Dermis microvascular lymphatic vessel endothelial cell (primary cell): ENCODE measurements at places on chromosomes 13 and 19. TPM values are rescaled to one million over a fixed set of nuclear protein-coding genes. Genes with fewer than 3 reads are reported as not detected.
A peak's percentile ranks its signal among the peaks of the same experiment; 100 is the strongest.

Gene MED4
- 30.3 and 33.8 TPM in 2 replicates for total RNA-seq

Gene IGFL1
- not detected in 2 replicates for total RNA-seq

Gene SPRY2
- total RNA-seq = 8.9 and 17.6 TPM in 2 replicates

Gene NKPD1
- 0.13 TPM in 2 replicates for total RNA-seq

Gene FPR1
- total RNA-seq = not detected in 2 replicates

Gene MKNK2
- 105 and 109 TPM in 2 replicates for total RNA-seq

Gene CCDC70
- total RNA-seq = not detected in 2 replicates

Gene EPSTI1
- 2.3 and 3.4 TPM in 2 replicates for total RNA-seq

Gene SH2D3A
- total RNA-seq = 3.2 and 3.8 TPM in 2 replicates

DNA sequence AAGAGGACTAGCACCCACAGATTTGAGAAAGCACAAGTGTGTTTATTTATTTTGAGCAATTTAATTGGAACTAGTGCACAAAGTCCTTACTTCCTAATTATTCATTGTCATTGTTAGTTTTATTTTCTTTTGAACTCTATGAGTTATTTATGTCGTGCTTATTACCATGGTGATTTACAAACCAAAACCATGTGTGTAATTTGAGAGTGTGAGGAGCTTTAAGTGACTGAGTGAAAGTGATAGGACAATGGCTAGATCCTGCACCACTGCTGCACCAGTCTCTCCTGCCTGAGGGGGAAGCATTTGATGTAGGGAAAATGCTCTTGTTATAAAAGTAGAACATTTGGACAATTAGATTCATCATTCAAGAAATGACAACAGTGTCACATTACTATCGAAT lies 172.3 kb upstream of the KLF12 start:
- no peak for DNase-seq

GRCh38 chr19:15324791-15325519 lies 7.4 kb downstream of the BRD4 start:
- DNase-seq = no peak

DNA sequence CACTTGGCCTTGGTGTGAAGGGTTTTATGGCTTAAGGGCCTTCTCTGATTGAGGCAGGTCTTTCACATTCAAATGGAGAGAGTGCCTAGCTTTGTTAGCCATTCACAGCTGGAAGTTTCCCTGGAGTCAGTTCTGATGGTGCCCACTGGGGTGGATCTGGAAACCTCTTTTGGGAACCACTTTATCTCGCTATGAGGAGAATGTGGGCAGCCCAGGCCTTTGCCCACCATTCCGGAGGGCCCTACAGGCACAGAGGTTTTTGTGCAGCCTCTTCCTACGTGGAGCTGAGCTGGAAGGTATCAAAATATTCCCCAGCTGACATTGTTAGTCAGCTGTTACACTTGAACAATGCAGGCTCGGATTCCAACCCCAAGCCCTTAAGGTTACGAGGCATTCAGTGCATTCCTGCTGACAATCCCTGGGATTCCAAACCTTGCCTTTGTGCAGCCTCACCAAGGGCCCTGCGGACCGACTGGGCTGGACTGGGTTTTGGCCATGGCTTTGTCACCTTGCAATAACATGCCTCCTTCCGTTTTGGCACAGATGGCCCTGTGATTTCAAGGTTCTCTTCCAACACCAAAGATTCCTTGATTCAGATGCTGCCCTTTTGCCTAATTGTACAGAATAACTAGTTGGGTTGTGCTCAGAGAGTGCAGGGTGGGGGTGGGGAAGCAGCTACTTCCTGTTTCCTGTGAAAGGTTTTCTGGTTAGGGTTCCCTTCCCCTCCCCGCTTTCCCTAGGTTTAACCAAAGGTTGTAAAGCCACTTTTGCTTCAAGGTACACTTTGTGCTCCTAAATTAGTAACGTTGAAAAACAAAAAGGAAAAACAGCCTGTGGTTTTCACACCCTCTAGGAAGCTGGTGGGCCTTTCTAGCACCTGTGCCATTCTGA lies 27.0 kb downstream of the SAE1 start:
- peak; percentile 94 for DNase-seq

- DNase-seq = no peak
Measured at GRCh38 chr13:89205856-89206520, 1534.8 kb downstream of the SLITRK5 start.

GRCh38 chr19:46014941-46015686 lies 7.7 kb downstream of the PGLYRP1 start:
- DNase-seq = peak; percentile 62

- DNase-seq = peak; percentile 75
Measured at GRCh38 chr19:19361075-19361594, 40.5 kb downstream of the MAU2 start.

- DNase-seq = no peak
Measured at GRCh38 chr13:44833139-44833538, 156.1 kb downstream of the NUFIP1 start.

- DNase-seq = no peak
Measured at GRCh38 chr13:42745655-42746054, 35.7 kb upstream of the FAM216B start.

DNA sequence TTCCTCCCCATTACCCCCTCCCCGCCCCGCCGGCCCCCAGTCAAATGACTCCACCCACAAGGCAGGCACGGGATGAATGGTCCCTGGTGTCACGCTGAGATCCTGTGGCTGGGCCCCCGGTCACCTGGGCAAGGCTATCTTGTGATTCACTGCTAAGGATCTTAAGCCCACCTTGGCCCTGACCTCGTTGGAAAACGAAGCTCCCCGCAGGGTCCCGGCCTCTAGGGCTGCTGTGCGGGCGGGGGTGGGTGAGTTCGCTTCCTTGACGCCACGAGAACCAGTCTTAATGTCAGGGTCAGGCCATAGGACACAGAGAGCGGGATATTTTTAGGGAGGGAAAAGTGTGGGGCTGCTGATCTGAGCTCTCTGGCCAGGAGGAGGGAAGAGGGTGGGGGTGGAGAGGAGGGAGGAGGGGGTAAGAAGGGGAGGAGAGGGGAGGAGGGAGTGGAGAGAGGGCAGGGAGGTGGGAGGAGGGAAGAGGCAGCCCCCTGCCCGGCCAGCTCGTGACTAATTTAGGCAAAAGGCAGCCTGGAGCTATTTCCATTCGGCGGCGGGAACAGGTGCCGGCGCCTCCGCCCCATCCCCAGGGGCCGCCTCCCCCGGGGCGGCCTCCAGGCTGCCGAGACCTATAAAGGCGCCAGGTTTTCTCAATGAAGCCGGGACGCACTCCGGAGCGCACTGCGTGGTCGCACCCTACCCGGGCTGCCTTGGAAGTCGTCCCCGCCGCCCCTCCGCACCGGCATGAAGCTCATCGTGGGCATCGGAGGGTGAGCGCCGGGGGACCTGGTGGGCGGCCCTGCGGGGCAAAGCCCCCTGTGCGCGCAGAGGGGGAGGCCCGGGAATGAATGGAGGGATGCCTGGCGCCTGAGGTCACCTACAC lies at the start of gene NMRK2:
NMRK2 (plus strand) TSS at position 139 of the 880 bp plus-strand sequence; CDS start at position 742, 603 bp downstream.
- no peak for DNase-seq

GRCh38 chr19:28541602-28542393 lies 671.2 kb downstream of the UQCRFS1 start:
- no peak for DNase-seq

- DNase-seq = no peak
Measured at GRCh38 chr13:27427641-27428040, 3.2 kb downstream of the GTF3A start.

DNA sequence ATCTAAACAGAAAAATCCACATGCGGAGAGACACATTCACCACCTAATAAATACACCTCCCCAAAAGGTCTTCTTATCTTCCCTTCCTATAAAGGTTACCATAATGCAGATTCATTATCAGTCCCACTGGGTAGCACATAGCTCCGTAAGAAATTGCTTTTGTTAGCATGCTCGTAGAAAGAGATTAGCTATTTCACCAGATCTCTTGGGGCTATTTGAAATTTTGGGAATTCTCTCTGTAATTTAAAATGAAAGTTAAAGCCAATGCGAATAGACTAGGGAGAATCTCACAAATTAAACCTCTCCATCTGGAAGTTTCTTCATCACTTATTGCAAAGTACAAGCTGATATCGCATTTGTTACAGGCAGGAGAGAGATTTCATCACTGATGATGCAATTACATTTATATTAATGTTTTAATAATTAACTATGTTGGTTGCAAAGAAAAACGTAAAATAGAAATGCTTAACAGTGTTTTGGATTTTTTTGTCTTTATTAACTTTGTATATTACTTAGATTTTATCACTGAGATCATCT lies 12.9 kb upstream of the DACH1 start:
- DNase-seq = no peak

- no peak for DNase-seq
Measured at GRCh38 chr13:20258963-20259288, 26.8 kb upstream of the GJB6 start.

DNA sequence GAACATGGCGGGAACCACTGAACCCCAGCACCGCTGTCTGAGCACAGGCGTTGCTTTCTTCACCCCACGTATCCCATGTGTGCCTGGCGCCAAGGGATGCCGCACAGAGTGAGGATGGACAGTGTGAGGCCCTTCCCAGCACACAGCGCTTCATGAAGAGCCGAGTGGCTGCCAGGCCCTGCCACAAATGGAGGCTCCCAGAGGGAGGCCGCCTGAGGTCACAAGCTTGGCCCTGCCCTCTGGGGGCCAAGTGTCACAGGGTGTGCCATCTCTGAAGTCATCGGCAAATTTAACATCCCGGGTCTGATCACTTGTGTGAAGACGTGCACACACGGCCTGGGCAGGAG lies 24.4 kb downstream of the MPND start:
- no peak for DNase-seq

DNA sequence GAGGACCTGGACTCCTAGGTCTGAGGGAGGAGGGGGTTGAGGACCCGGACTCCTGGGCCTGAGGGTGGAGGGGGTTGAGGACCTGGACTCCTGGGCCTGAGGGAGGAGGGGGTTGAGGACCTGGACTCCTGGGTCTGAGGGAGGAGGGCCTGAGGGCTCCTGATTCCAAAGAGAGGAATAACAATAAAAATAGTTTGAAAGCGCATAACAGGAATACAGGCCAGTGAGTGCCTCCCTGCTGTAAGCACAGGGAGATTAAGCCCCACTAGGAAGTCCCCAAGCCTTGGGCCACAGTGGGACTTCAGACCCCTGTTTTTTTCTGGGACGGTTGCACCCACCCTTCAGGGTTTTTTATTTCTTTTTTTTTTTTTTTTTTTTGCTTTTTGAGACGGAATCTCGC lies 1.2 kb upstream of the SBK2 start:
- DNase-seq = no peak

DNA sequence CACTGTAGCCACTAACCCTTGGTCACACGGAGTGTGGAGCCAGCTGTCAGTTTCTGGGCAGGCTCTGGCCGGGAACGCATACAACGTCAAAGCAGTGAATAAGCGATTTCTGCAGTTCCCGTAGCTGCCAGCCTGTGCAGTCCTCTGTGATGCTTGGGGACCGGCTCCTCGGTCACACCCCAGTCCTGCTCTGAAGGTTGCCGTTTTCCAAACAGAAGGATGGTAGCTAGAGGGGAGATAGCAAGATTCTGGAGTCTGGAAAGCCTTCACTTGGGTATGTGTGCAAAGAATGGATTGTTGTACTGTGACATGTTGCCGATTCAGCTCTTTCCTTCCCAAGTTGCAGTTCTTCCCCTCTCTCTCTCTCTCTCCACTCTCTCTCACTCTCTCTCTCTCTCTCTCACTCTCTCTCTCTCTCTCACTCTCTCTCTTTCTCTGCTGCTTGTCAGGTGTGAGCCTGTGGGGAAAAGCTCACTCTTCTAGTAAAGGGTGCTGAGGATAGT lies 38.7 kb upstream of the C1QTNF9 start:
- peak; percentile 2 for DNase-seq

DNA sequence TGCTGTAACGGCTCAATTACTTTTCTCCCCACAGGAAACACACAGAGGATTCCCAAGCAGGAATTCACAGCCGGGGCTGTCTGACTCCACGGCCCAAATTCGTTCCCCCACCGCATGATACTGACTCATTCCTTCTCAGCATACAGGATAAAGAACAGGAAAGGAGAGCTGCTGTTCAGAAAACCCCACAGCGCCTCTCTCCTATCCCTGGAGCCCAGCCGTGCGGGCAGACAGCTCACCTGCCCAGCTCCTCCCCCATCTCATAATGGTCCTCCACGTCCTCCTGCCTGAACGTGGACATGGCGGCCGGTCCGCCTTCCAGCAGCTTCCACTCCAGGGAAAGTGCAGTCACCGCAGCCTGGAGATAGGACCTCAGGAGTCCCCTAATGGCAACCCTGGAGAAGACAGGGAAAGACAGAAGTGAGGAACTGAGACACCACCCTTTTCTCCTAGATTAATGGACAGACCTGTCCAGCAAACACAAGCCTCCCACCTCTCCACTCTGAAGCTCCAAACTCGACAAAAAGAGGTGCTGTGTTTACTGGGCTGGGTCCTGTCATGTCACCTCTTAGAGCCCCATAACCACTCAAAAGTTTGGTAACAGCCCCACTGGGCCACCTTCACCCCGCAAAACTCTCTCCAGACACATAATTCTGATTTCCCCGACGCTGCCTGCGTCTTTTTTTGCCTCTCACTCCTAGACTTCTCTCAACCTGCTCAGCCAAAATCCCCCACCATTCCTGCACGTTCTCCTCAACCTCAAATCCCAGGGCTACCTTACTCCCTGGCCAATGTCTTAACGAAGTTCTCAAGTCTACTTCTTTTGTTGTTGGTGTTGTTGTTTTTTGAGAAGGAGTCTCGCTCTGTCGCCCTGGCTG lies 1.2 kb downstream of the DAPK3 start:
- peak; percentile 65 for DNase-seq

GRCh38 chr13:104327211-104327610 lies 1261.0 kb upstream of the SLC10A2 start:
- DNase-seq = peak; percentile 3

DNA sequence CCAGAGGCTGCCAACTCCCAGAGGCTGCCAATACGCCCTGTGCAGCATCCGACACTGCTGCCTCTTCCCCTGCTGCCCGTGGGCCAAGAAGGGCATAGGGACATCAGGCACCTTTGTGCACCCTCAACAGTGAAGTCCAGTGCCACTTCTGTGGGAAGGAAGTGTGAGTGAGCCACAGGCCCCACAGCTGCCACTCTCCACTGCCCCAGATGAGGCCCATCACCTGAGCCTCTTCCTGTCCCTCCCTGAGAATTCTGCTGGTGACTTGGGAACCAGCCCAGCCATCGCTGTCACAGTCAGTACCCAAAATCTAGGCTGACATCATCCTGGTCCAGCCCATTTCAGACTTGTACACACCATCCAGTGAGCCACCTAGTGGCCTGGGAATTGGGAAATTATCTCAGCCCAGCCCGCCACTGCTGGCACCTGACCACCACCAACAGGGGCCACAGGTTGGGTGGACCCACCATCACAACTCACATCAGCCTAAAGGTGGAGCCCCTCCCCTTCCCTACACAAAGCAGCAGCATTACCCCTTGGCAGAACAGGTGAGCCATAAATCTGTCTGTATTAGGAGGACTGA lies 733.9 kb upstream of the KLHL1 start:
- DNase-seq = no peak

DNA sequence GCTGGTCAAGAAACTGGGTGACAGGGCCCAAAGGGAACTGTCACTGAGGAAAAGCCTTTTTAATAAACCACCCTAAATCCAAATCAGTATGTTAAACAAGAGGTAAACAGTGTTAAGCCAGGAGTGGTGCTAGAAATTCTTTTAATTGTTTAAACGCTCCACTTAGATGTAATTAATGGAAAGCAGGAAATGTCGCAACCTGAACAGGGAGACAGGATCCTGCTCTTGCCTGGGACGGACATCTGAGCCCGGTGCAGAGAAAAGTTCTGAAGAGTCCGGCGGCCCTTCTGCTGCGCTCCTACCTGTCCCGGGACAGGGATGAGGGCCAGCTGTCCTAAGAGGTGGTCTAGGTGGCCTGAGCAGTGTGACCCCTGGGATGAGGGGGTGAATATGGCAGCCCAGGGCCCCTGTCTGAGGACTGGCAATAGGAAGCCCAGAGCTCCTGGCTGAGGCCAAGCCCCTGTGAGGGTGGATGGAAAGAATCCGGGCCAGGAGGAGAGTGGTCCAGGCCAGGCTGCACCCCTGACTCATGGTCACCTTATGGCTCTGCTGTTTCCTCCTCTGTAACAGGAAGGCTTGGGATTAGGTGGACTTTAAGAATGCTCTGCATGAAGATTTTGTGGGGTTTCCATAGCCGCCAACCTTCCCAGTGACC lies 112.8 kb upstream of the GJB6 start:
- DNase-seq = no peak
